ENCODE measurements at places on chromosomes 5 and 9. TPM values are rescaled to one million over a fixed set of nuclear protein-coding genes. Genes with fewer than 3 reads are reported as not detected.

TLX3 gene
- not detected for total RNA-seq

- DNase-seq, result no peak
- no peak overlapping the region for H3K27ac ChIP-seq
- H3K4me1 ChIP-seq, result no peaks in the 10 kb centered on the region
- H3K27me3 ChIP-seq, result no peaks in the 10 kb centered on the region
- H3K4me3 ChIP-seq, result no peak overlapping the region
Observed at GRCh38 chr5:127634007-127634406, 14.9 kb upstream of the CTXN3 start.

DNA sequence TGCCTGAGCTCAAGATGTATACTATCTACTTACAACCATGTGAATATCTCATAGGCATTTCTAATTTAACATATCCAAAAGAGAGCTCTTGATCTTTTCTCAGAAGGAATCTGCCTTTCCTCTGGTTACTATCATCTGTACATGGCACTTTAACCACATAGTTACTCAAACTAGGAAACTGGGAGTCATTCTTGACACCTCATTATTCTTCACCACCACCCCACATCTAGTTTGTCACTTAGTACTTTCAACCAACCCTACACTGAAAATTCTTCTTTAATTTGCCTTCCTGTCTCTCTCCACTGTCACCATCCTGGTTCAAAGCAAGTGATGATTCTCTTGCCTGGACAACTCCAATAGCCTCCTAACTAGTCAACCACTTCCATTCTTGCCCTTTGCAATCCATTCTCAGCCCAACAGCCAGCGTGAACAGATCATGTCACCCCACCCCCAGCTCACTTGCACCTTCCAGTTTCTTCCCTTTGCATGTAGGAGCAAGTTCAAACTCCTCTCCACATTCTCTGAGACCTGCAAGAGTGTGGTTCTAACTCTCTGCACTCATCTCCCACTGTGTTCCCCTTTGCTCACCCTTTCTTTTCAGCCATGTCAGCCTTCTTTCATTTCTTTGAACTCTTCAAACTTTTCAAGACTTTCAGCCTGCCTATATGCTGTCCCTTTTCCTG, 17.3 kb upstream of the SMAD5 start:
- no peaks in the 10 kb centered on the region for H3K27me3 ChIP-seq
- H3K36me3 ChIP-seq, result no peaks in the 10 kb centered on the region
- no peaks in the 10 kb centered on the region for H3K4me1 ChIP-seq
- no peak overlapping the region for H3K4me3 ChIP-seq

IFNA2 gene
- not detected for total RNA-seq

DNA sequence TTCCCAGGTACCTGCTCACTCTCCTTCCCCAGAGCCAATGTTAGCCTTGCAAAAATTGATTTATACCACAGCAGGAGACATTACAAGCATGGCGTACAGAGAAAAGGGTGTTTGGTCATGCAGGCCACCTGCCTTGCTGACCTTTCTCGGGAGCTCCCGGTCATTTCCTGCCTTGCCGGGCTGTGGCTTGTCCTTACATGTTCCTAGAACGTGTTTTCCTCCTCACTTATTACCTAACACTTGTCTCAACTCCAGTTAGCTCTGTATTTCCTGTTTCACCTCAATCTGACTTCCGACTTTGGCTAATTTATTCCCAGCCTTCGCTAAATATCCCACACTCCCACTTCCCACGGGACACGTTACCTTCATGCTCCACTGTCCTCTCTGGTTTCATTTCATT, 282.5 kb downstream of the ICE1 start:
- H3K27ac ChIP-seq, result no peak overlapping the region
- H3K27me3 ChIP-seq, result no peaks in the 10 kb centered on the region
- no peak for DNase-seq
- H3K4me3 ChIP-seq, result no peak overlapping the region
- no peaks in the 10 kb centered on the region for H3K36me3 ChIP-seq
- no peaks in the 10 kb centered on the region for H3K4me1 ChIP-seq

UGT3A1 gene
- not detected for total RNA-seq

DNA sequence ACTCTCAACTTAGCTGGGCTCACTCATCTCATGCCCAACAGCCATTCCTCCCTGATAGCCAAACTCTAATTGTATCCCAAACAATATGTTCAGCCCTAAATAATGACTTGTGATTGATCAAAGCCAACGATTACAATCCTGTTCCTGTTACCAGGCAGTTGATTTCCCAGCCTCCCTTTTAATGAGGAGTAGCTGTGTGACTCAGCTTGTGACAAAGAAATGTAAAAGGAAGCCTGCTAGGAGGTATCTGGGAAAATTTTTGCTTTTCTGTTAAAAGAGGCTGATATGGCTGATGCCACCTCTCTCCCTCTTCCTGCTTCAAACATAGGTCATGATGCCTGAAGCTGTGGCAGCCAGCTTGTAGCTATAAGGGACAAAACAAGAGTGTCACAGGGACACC, 19.6 kb upstream of the ENC1 start:
- no peaks in the 10 kb centered on the region for H3K36me3 ChIP-seq
- DNase-seq, result no peak
- no peak overlapping the region for H3K27ac ChIP-seq
- H3K4me3 ChIP-seq, result no peak overlapping the region
